GM20000 (cell line): ENCODE measurements at places on chromosomes 1 and 21.

- peak; percentile 18 for DNase-seq
These were observed 3.0 kb downstream of the CAMSAP2 start for GRCh38 chr1:200741551-200742207.

GRCh38 chr21:25029580-25029979 lies 577.7 kb downstream of the MRPL39 start:
- no peak for DNase-seq

- no peak for DNase-seq
These were observed 118.5 kb downstream of the EIF4G3 start for GRCh38 chr1:21058035-21058793.

- DNase-seq = peak; percentile 7
These were observed 141.0 kb downstream of the USP25 start for GRCh38 chr21:15870819-15871218.

- DNase-seq = peak; percentile 89
These were observed 50.4 kb upstream of the RIPK4 start for GRCh38 chr21:41817228-41817627.

DNA sequence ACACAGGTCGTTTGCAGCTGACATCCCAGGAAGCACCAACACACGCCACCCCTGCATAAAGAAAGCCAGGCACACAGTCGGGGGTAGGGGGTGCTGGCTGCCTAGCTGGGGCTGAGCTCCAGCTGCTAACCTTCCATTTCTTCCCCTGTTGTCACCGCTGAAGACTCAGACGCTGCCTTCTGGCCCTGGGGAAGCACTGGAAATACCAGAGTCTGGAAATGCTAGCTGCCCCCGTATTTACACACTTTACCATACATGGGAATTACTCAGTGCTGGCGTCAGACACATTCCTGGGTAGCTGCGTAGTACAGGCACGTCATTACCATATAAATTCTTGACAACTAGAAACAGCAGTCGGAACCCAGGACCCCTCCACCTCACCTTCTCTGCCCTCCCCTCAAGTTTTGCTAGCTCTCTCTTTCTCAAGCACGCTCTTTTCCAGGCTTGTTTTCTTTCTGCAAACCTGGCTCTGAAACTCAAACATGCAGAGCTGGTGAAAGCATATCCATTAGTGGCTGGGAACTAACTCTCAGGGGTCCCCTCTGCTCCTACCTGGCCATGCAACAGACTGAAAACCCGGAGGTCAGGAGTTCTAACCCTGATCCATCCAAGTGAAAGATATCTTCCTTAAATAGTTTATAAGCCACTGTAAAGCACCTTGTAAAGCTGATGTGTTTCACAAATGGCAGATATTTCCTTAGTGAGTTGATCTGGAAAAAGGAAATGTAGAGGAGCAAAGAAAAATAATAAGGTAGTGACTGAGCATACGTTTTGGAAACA lies 3.3 kb downstream of the CSRP1 start:
- DNase-seq = no peak

- DNase-seq = no peak
These were observed 128.4 kb upstream of the CAMK1G start for GRCh38 chr1:209455145-209455544.

- no peak for DNase-seq
These were observed 1.9 kb upstream of the CNTN2 start for GRCh38 chr1:205041001-205041715.

DNA sequence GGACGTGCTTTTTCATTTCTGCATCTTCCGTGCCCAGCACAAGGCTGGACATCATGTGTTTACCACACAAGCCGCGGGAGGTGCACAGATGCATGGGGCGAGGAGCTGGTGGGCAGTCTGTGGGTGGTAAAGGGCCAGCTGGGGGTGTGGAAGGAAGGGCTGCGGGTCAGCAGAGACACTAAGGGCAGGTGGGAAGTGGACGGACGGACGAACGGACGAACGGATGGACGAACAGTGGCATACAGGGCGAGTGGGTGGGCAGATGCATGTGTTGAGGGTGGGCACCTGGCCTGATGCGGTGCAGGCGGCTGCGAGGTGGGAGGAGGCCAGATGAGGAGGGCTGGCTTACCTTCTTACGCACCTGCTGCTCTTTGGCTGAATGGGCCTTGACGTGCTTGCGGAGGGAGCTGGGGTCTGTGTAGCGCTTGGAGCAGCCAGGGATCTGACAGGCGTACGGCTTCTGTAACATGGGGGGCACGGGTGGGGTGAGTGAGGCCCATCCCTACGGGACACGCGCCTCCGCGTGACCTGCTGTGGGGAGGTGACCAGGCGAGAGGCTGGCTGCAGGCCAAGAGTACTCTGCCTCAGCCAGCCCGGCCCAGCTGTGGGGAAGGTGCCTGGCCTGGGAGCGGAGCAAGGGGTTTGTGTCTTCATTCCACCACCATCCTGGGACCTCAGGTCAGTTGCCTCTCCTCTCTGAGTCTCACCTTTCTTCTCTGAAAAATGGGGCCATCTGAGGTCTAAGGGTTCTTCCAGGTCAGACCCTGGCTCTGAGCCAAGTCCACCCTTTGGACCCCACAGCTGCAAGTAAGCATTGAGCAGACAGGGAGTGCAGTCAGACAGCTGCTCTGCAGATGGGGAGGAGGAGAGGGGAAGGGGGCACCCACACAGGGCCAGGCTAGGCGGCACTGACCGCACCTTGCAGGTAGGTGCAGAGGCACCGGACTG lies 65.5 kb downstream of the DMRTB1 start:
- no peak for DNase-seq

DNA sequence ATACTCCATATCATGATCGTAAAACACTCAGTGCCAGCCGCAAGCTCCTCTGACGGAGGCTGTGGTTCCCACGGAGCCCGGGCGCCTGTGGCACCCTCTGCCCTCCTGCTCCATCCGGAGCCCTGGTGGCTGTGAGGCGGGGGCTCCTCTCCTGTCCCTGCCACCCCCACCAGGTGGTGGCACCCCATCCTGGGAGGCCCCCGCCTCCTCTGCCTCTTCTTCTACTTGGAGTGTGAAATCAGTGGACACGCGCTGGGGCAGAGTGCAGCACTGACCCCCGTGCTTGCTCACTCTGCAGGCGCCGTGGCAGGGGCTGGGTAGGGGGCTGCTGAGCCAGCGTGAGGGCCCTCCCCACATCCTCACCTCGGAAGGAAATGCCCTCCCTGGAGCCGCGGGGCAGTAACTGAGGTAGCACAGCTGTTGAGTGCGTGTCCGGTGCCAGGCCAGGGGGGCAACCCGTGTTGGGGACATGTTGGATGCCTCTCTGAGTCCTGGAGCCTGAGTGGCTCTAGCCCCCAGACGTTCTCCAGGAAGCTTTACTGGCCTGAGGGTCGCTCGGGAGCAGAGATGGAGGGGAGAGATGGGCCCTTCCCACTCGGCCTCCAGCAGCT lies 58.7 kb upstream of the ABCG1 start:
- no peak for DNase-seq

DNA sequence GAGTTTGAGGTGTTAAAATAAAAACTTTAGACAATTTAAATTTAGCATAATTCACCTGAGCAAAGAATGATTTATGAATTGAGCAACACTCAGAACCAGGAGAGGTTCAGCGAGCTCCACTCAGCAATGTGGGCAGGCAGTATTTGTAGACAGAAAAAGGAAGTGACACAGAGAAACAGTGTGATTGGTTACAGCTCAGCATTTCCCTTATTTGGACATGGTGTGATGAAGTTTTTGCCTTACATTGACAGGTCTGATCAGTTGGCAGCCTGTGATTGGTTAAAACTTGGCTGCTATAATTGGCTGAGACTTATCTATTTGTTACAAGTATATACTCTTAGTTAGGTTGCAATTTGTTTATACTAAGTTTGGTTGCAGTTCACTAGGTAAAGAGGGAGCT lies 621.2 kb upstream of the PRMT6 start:
- no peak for DNase-seq

- peak; percentile 75 for DNase-seq
These were observed 10.7 kb downstream of the MACF1 start for GRCh38 chr1:39214998-39215873.

- DNase-seq = no peak
These were observed 30.9 kb upstream of the ANGPTL7 start for GRCh38 chr1:11158291-11158690.
